SW 1271 (cell line): ENCODE measurements at places on chromosomes 12 and 14.

- DNase-seq: no peak
These were observed 1.3 kb upstream of the KRT72 start for GRCh38 chr12:52602552-52602951.

DNA sequence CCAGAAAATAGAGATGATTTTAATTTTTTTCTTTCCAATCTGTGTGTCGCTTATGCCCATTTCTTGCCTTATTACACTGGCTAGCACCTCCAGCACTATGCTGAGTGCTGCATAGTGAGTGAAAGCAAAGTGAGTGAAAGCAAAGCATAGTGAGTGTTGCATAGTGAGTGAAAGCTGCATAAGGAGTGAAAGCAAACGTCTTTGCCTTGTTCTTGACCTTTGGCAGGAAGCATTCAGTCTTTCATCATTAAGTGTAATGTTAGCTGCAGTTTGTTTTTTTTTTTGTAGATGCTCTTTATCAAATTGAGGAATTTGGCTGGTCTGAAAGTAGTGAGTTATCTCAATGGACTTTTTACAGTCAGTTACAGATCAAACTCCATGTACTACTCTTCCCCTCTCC is 6.9 kb upstream of the CORO1C start:
- DNase-seq: no peak

GRCh38 chr14:73173092-73173735 is 36.9 kb downstream of the PSEN1 start:
- peak; percentile 30 for DNase-seq

GRCh38 chr14:44180975-44181374 is 326.1 kb downstream of the FSCB start:
- DNase-seq: no peak

- DNase-seq: no peak
These were observed 21.7 kb upstream of the VRTN start for GRCh38 chr14:74326369-74327152.

DNA sequence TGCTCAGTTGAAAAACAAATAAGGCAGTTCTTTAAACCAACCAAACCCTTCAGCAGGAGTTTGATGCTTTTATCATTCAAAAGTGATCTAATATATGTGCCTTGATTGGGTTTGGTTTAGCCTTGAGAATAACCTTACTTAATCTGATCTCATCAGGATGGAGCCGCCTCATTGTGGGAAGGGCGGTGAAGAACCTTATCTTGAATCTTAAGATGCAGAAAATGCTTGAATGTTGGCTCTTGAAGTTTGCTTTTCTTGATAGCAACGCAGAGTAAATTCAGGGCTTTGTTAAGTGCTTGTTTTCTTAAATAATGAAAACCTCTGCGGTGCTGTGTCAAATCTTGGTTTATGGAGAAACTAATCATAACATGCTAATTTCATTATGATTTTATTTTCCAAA is 138.2 kb downstream of the MON2 start:
- peak; percentile 22 for DNase-seq
